Activated CD4-positive, alpha-beta T cell treated with anti-CD3 and anti-CD28 coated beads, Interleukin-10, Interleukin-2, amounts not matched to agents 100 ng/mL and 50 ng/mL, durations not matched to agents 16 hours and 8 hours (primary cell): ENCODE measurements at places on chromosomes 3 and 15.

- no peak for DNase-seq
Observed at GRCh38 chr15:33243869-33244268, 49.4 kb upstream of the FMN1 start.

DNA sequence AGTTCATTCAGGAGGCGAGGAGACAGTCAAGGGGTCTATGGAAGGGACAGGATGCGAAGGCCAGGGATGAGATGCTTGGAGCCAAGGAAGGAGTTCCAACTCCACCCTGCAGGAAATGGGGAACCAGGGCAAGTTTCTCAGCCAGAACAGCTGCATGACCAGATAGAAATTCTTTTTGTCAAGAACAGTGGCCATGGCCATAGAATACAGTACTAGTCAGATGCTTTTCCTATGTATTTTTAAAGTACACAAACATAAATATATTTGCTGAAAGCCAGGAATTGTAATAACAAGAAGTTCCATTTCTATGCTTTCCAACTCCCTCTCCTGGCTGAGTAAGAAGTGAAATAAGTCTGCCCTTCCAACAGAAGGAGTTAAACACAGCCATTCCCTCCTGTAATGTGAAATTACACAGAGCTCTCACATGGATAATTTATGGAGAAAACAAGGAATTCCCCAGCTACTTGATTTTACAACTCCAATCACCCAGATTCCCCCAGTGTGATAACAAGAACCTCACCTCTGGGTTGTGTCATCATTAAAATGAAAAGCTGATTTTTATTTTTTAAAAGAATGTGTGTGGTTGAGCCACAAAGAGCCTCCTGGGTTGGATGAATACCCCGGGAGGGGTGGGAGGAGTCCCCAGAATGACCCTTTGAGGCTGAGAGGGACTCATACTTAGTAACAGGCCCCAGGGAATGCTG lies 124.6 kb upstream of the ARHGEF3 start:
- DNase-seq, result no peak

GRCh38 chr3:87625876-87626275 lies 349.5 kb upstream of the POU1F1 start:
- DNase-seq, result no peak

- DNase-seq, result no peak
Observed at GRCh38 chr3:149278911-149279310, 54.5 kb downstream of the TM4SF18 start.

DNA sequence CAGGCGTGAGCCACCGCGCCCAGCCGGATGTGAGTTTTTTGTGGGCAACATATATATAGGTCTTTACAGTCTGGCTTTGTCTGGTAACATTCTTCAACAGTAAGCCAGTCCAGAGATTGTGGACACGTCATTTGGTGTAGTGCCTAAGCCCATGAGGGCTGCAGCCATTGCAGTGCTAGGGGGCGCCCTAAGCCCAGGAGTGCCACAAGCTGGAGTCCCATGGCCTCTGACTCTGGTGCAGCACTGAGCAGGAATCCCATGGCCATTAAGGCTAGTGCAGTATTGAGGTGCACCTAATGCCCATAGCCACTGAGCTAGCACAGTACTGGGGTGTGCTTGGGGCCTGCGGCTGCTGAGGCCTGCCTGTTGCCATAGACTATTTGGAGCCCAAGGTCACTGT lies 136.4 kb upstream of the NDN start:
- DNase-seq, result peak; percentile 8

DNA sequence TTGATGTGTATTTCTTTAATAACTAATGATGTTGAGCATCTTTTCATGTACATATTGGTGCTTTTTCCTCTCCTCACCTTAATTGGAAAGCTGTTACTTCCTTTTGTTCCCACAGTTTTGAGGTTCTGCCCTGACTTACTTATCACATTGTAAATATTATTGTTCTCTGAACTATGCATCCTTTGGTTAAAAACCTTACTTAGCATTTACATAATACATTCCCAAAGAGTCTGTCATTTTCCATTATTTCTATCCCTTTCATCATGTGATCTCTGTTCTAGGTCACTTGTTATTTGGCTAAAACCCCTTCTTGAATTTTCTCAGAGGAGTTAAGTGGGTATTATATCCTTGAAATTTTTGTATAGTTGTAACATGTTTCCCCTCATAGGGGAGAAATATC lies 33.0 kb downstream of the SLC12A6 start:
- no peak for DNase-seq

DNA sequence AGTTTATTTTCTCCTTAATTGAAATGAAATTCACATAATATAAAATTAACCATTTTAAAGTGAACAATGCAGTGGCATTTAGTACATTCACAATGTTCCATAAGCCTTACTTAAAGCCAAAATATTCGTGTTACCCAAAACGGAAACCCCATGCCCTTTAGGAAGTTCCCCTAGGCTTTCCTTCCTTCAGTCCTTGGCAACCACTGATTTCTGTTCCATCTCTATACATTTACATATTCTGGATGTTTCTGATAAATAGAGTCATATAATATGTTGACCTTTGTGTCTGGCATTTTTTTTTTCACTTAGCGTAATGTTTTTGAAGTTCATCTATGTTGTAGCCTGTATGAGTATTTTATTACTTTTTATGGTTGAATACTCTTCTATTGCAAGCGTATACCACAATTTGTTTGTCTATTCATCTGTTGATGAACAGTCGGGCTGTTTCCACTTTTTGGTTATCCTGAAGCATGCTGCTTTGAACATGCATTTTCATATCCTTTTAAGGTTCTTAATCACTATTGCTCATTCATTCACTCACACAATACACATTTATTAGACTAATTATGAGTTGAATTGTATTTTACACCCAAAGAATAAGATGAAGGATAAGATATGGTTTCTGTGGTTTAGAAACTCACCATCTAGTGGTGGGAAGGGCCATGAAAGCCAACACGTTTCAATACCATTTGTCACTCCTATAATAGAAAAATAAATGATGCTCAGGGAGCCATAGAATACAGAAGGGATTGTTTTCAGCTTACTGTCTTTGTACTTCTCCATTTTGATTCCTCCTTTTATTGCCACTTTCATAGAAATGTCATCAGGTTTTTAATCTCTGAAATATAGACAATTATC lies 408.2 kb upstream of the CBLB start:
- no peak for DNase-seq

GRCh38 chr3:169379496-169380090 lies 283.9 kb downstream of the MECOM start:
- no peak for DNase-seq

GRCh38 chr15:73982222-73982962 lies 9.7 kb downstream of the STOML1 start:
- no peak for DNase-seq

- DNase-seq, result no peak
Observed at GRCh38 chr3:57078635-57079473, 18.4 kb downstream of the SPATA12 start.

DNA sequence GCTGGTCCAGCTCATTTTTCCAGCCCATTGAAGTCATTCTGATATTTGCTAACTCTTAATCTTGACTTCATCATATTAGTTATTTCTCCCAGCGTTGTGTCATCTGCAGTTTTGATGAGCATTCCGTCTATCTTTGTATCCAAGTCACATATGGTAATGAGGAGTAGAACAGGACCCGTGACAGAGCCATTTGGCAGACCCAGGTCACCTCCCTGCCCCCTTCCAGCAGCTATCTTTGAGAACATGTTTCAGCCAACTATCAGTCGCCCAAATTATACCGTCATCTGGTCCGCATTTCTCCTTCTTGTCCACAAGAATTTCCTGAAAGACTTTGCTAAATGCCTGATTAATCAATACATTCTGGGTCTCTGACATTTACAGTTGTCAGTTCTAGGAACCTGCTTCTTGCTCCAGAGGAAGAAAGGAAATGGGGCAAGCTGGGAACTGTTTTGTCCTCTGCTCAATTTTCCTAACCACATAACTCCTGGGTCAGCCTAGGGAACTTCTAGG lies 347.1 kb upstream of the NR2E3 start:
- no peak for DNase-seq

- DNase-seq, result peak; percentile 27
Observed at GRCh38 chr3:129058441-129059200, 2.0 kb upstream of the GP9 start.

DNA sequence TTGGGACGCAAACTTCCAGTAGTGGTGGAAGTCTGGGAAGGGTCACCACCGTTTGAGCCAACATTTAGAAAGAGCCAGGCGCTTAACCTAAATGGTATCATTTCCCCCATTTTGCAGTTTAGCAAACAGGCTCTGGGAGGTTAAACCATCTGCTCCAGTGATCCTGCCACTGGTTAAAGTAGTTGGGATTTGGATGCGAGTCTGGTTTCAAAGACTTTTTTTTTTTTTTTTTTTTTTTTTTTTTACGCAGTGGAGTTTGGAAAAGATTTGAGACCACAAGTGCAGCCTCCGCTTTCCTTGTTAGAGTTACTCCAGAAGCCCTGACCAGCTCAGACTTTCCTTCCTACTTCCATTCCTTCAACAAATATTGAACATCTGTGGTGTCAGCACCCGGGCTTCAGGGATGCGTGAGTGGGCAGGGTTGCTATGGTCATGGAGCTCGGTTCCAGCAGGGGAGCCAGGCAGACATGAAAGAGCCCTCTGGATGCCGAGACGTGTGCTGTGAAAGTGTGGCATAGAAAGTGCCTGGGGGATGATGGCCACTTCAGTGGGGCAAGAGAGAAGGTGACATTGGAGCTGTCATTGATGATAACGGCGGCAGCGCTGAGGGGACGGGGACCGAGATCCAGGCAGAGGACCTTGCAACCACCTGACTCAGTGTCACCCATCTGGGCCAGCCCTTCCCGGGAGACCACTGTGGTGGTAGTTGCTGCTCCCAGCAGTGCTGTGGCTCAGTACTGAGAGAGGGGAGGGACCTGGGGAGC lies 1.1 kb upstream of the RNU6-1 start:
- DNase-seq, result no peak

GRCh38 chr3:175656461-175656860 lies 797.3 kb downstream of the NAALADL2 start:
- no peak for DNase-seq

DNA sequence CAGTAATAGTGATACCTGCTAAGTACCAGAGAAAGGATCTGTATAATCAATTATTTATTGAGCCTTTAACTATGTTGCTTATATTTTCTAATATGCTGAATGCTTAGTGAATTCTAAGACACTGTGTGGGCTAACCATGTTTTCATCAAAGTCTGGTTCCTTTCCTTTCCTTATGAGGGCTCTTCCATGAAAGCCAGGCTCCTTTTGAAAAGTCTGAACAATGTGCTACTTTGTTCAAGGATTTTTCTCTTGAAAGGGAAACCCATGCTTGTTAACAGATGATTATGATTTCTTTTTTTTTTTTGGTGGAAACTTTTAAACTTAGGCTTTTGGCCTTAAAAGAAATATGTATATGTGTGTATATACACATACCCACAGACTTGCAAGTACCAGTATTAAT lies 17.0 kb downstream of the YEATS2 start:
- no peak for DNase-seq

- DNase-seq, result no peak
Observed at GRCh38 chr3:41674449-41674848, 287.5 kb downstream of the ULK4 start.

DNA sequence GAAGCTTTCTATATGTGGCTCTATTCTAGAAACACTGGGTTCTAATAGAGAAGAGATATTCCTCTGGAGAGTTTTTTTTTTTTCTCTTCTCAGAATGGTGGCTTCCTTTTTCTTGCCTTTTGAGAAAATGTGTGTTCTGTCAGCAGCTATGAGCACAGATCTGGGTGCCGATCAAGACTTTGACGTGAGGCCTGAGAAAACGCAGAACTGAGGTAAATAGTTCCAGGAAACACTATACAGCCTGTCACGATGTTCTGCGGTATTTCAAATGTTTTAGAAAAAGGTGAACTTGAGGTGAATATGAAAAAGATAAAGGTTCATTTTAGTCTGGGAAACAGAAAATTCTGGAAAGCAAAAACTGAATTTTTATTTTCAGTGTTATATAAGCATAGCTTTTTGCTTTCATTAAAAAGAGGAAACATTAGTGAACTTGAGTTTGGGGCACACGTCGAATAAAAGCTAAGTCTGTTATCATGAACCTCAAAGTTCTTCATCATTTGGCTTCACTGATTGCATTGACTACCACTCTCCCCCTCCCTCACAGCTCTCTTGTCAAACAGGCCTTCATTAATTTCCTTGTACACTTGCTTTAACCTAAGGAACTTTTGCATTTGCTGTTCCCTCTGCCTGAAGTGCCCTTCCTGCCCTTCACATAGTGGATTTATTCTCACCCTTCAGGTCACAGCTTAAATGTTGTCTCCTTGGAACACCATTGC lies 265.1 kb downstream of the NFKBIZ start:
- DNase-seq, result peak; percentile 35

GRCh38 chr3:136018876-136019275 lies 53.3 kb downstream of the PPP2R3A start:
- DNase-seq, result no peak

- no peak for DNase-seq
Observed at GRCh38 chr3:53509494-53509893, 15.1 kb downstream of the CACNA1D start.

- no peak for DNase-seq
Observed at GRCh38 chr3:182117583-182117982, 405.9 kb downstream of the SOX2 start.

GRCh38 chr15:81378443-81378842 lies 4.4 kb upstream of the TMC3 start:
- no peak for DNase-seq

- no peak for DNase-seq
Observed at GRCh38 chr15:28911310-28911931, 25.6 kb downstream of the APBA2 start.

GRCh38 chr3:197224034-197224444 lies 74.4 kb downstream of the DLG1 start:
- peak; percentile 50 for DNase-seq

DNA sequence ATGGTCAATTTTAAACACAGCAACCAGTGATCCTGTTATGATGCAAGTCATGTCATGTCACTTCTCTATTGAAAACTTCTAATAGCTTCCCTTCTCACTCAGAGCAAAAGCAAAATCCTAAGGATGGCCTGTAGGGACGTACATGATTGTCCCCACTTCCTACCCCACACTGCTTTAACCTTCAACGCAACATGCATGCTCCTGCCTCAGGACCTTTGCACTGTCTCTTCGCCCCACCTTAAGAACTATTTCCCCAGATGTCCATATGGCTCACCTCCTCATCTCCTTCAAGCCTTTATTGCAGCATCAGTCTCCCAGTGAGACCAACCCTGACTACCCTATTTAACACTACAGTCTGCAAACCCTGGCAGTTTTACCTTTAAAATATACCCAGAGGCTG lies 214.1 kb upstream of the CHRM5 start:
- no peak for DNase-seq

DNA sequence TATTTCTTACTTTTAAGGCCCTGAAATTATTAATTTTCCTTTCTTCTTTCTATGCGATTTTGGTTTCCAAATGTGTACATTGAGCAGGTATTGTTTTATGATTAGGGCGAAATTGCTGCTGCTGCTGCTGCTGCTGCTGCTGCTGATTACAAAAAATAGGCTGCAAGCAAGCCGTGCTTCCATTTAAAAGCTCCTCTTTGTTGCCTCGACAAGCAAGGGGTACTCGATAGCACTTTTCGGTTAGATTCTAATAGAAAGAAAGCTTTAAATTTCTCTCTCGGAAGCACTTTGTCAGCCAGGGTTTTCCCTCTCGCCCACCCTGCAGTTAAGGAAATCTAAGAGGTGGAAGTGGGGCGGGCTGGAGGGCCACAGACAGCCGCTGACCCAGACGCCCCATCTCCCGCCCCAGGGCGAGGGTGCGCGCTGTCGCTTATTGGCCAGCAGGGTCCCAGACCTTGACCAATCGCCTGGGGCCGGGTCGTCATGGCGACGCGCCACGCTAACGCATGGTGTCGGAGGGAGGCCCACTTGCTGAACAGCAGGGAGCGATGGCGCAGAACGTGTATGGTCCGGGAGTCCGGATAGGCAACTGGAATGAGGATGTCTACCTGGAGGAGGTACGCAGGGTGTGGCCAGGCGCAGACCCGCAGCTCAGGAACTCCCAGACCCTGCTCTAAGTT lies at the start of gene CFAP161:
Gene CFAP161, plus strand, starts transcription at position 489 of the 680 bp plus-strand sequence. Its CDS starts 60 bp downstream, at position 549.
- DNase-seq, result peak; percentile 48
